Ureter (tissue), 1 donor: ENCODE measurements at places on chromosomes 12 and 14. TPM values are rescaled to one million over a fixed set of nuclear protein-coding genes. Genes with fewer than 3 reads are reported as not detected.

The KCNC2 gene
- total RNA-seq: not detected

The SEC23A gene
- 70.8 TPM for total RNA-seq

The CCDC184 gene
- total RNA-seq: 5.6 TPM

The SIVA1 gene
- total RNA-seq: 56.5 TPM

The BATF gene
- 19.4 TPM for total RNA-seq
